ENCODE measurements at places on chromosomes 6 and 20.

DNA sequence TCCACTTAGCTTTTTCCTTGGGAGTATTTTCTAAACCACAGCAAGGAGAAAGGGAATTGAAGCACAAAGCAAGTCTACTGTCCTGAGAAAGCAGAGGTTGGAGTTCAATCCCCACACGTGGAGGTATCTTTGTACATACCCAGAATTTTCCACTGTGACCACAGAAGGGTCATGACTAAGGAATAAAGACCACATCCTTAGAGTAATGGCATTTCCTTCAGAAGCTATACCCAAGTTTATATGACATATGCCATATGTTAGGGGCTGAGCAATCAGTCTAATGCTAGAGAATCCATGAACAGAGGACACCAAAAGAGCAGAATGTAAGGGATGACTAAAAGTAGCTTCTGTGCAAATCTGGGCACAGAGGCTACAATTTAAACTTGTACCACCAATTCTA lies 46.4 kb downstream of the ATG5 start:
- peak; percentile 5 for DNase-seq

GRCh38 chr6:92160226-92160625 lies 1259.1 kb downstream of the EPHA7 start:
- no peak for DNase-seq

DNA sequence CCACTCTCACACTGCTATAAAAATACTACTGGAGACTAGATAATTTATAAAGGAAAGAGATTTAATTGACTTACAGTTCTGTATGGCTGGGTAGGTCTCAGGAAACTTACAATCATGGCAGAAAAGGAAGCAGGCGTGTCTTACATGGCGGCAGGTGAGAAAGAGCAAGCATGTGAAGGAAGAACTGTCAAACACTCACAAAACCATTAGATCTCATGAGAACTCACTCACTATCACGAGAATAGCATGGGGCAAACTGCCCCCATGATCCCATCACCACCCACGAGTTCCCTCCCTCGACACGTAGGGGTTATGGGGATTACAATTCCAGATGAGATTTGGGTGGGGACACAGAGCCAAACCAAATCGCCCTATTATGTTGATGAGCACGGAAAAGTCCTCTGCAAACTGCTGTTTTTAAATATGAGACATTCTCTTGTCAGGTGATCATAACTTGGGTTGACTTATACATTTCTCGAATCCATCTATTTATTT lies 133.5 kb downstream of the AIG1 start:
- no peak for DNase-seq

DNA sequence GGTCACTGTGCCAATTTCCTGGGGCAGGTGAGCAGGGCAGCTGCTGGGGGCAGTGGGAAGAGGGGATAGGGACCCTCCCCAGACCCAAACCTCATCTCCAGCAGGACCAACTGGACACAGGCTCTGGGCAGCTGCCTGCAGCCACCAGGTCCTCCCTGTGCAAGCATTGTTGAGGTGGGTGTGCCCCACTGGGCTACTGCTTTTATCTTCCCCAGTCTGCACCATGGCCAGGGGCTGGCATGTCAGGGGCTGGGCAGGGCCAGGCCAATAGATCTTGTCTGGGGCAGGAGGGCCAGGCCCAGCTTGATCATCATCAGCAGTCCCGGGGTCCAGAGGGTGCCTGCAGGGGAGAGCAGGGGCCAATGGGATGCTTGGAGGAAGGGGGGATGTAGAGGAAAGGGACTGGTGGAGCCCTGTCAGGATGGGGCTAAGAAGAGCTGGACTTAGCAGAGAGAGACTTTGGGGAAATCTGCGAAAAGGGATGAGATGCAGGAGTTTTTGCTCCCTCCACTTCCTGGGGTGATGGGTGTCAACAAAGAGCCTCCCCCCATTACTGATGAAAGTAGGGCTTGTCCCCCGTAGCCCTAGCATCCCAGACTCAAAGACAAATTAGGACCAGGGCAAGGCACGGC lies 5.7 kb downstream of the EBF4 start:
- DNase-seq = no peak

DNA sequence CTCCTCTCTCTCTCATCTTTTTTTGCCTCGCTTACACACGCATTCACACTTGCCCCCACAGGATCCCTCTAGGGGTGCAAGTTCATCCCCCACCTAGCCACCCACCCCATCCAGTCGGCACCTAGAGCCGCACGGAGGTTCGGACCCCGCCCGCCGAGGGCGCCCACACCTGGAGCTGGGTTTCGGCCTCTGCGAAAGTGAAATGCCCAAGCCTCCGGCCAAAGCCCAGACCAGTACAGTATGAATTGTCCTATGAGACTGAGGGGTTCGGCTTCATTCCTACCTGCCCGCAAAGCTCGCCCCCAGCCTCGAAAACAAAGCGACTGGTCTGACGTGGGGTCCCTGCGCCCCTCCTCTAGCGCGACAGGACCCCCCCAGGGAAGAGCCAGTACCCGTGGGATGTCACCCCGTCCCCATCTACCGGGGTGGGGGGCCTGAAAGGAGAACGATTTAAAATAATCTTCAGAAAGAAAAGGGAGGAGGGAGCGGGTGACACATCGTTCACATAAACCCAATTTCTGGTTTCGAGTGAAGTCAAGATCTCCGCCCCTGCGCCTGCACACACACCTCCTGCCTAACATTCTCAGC lies 1.5 kb downstream of the TFAP2A start:
- DNase-seq = no peak

DNA sequence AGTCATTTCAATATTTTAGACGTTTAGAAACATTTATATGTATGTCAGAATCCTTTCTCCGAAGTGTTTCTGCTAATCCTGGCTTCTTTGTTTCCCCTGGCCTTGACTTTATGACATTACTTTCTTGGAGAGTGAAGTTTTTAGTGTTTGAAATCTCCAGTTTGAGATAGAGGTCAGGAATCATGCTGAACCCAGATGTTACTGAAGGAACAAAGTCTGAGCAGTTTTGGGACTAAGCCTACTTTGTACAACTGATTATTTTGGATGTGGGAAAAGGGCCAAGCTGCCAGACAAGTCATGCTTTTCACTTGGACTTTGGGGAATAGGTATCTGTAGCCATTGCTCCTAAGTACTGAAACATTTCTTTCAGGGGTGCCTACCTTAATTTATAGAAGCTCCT lies 2.3 kb downstream of the RNF144B start:
- no peak for DNase-seq

DNA sequence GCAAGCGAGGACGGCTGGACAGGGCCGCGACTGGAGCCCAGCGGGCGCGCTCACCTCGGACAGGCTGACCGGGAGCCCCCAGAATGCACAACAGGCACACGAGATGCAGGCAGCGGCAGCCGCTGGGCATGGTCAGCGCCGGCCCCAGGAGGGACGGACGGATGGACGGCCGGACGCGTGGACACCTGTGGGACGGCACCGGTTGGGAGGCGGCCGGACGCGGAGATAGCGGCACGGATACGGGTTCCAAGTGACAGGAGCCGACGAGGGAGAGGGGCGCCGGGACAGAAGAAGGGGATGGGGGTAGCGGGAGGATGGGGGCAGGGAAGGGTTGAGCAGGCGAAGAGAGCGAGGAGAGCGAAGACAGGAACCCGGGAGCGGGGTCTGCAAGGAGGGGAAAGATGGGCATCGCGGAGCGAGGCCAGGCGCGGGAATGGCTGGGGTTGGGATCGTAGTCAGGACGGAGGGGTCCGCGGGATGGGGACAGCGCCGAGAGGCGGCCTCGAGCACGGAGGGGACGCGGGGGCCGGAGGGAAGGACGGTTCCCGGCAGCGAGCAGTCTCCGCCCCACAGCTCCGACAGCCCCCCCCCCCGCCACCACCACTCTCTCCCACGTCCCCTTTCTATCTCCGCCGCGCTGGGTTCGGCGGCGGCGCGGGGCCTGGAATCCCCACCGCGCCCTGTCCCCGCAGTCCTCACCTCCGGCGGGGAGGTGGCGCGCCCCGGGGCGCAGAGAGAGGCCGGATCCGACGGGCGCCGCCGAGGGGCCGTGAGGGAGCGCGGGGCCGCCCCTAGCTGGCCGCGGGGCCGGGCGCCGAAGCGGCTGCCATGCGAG lies 435 bp downstream of the DLK2 start:
- DNase-seq = peak; percentile 87

GRCh38 chr6:49457771-49458170 lies 5.3 kb downstream of the MMUT start:
- DNase-seq = no peak

DNA sequence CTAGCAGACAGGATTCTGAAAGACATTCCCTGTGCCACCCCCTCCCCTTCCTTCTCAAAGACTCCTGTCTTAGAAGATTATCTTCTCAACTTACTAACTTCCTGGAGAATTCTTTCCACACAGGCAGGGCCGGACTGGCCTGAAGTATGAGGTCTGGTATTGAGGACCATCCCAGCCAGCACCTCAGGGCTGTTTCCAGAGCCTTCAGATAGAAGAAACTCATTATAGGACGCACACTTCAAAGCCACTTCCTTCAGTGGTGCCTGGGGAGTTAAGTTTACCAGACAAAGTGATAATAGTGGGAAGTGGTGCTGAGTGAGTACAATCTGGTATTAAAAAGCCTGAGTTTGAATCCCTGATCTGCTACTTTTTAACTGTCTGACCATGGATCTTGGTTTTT lies 15.6 kb downstream of the KCNS1 start:
- no peak for DNase-seq

DNA sequence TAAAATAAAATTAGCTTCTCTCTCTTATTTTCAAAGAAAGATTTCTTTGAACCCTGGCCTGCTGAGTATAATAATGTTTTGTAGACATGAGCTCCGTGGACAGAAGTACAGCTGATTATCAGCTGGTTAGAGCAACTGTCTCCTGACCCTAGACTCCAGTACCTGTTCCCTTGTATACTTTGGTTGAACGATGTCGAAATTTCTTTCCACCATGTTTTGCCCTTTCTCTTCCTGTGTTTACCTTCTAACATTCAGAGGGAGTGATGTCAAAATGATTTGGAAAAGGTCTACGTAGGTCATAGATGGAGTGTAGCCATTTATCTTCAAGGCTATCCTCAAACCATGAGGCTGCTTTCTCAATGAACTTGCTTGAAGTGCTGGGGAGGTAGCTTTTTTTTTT lies 16.8 kb upstream of the ADTRP start:
- no peak for DNase-seq

DNA sequence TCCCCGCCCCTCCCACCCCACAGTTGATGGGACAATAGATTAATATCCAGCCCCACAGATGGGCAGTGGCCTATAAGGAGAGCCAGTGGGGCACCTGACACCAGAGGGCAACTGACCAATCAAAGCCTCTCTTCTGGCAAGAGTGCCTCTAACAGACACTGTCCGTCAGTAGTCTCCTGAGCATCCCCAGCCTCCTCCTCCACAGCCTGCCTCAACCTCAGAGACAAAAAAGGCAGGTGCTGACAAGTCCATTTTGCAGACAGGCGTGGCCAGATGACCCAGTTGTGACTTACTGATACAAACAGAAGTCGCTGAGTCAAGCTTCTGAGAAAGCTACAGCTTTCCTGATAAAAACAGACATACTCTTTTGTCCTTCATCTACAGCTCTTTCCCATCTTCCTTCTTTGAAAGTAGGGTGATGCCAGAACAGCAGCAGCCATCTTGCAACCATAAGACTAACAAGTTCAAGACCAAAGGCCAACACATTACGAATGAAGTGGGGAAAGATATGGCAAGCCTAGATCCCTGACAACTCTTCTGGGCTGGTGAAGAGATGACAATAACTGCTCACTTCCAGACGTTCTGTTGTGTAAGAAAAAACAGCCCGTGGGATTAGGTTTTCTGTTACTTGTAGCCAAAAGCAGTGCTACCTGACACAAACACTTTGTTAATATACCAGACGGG lies 12.3 kb downstream of the PPIL1 start:
- DNase-seq = no peak

GRCh38 chr6:109738255-109738654 lies 47.2 kb downstream of the FIG4 start:
- DNase-seq = no peak

DNA sequence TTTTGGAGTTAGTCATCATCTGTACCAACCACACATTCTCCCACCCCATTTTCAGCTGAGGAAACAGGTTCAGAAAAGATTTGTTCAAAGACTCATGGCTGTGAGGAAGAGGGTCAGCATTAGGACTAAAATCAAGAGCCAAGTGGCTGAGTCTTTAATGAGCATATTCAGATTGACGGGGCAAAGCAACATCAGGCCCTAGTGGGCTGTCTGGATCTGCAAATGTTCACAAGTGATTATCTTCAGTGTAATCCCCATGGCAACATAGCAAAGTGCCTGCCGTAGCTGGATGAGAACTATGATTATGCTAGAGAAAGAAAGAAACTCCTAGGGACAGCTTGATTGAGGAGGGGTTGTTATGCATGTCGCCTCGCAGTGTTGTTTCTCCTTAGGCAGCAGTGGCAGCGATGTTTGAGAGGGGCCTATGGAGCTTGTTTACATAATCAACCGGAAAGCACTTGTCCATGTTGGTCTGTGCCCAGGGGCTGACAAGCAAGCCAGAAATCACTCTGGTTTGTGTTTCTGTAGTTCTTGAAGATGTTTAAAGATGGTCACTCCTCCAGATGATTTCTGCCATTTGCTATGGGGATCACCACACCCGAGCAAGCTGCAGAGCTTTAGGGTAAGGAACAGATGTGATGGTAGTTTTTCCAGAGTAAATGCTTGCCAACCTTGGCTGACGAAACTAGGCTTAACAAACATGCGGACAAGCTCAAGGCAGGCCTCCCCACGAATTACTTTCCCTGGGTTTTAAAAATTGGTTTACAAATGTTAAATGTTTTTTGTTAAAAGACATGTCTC lies 124.3 kb upstream of the MLIP start:
- no peak for DNase-seq

- no peak for DNase-seq
These were observed 2.8 kb downstream of the RTN4IP1 start for GRCh38 chr6:106626485-106626884.
